Central memory CD4-positive, alpha-beta T cell (primary cell): ENCODE measurements at places on chromosomes 7 and 10.
A peak's percentile ranks its signal among the peaks of the same experiment; 100 is the strongest.

- no peak for DNase-seq
Observed at GRCh38 chr7:158534598-158534997, 53.0 kb downstream of the PTPRN2 start.

- DNase-seq = no peak
Observed at GRCh38 chr7:55019691-55020465, 1.1 kb downstream of the EGFR start.

DNA sequence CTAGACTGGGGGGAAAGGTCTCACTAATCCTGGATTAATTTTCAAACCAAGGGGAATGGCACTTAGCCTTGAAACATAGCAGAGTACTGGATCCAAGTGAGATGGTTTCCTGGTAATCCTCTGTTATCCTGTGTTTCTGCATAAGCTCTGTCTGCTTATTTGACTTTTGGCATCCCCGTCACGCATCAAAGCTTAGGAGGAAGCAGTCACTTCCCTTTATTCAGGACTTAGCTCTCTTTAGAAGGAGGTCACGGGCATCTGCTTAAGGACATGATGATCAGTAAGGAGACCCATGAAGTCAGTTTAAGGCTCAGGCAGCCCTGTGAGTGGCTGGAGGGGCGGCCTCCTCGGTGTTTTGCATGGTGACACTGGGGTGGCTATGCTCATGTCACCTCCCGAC lies 30.0 kb downstream of the TSPAN15 start:
- no peak for DNase-seq

DNA sequence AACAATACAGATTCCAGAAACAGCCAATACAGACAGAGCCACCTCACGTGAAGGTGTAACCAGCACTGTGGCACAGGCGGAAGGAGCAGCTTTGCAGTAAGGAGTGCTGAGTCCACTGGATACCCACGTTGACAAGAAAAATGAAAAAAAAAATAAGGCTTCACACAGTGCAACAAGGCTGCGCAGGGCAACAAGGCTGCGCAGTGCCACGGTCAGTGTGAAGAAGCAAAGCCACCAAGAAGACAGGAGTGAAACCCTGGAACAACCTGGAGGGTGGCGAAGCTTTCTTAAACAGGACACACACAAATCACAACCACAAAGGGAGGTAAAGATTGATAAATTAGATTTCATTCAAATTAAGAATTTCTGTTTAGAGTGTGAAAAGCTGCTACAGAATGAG lies 204.0 kb downstream of the MAD1L1 start:
- no peak for DNase-seq

GRCh38 chr7:7266257-7266881 lies 84.0 kb downstream of the C1GALT1 start:
- no peak for DNase-seq

DNA sequence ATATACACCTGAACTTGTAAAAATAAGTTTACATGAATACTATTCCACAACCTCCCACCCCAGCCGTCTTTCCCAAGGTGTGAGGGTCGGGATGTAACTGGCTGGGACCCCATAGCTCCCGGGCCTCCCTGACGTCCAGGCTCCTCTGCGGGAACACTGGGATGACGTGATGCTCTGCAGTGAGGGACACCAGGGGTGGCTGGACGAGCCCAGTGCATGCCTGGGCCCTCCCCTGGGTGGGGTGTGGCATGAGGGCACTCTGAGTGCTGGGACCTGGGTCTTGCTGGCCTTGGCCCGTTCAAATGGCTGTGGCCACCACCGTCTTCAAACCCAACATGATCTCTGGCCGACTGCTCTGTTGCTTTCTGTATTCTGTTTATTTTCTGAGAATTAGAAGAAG lies 182.4 kb downstream of the DNAJB6 start:
- DNase-seq = no peak

DNA sequence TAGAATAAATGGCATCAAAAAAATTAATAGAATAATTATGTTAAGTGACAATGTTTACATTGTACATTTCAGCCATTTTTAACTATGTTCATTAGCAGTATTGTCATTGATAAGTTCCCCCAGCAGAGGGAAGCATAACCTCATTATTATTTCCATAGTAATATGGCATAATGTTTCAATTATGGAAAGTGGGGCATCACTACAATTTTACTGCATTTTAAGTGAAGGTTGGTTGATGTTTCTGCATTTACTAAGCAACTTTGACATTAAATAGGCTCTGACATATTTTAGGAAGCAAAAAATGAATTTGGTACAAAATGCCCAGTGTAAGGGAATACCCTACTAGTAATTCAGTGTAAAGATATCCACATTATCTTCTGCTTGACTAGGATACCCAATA lies 218.3 kb downstream of the SEMA3A start:
- DNase-seq = peak; percentile 3

DNA sequence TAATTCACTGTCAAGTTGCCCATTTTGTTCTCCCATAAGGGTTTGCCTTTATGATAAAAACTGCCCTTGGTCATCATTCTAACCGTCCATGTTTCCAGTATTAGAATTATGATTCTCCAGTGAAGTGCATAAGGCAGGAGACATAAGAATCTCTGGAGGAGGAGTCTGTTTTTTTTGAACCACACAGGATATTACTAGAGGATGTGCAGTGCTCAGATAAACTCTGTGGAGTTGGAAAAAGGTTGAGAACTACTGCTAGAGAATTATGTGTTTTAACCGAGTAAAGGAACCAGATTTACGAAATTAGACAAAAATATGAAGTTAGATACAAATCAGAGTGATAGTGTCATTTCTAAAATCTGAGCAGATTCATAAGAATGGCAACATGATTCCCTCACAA lies 40.5 kb downstream of the MDFIC start:
- no peak for DNase-seq

DNA sequence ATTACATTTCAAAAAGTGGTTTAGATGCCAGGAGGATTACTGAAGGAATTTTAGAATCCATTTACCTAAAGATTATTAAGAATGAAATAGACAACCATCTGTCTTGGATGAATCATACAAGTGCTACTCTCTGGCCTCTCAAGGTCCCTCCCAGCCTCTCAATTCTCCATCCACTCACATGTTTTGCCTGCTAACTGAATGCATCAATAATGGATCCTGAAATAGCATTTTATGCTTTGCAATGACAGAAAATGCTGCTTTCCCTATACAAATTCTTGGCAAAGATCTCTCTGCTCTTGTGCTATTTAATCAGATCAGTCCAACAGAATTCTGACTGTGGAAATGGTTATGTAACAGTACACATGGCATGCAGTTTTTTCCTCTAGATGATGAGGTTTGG lies 68.1 kb downstream of the HBP1 start:
- no peak for DNase-seq

DNA sequence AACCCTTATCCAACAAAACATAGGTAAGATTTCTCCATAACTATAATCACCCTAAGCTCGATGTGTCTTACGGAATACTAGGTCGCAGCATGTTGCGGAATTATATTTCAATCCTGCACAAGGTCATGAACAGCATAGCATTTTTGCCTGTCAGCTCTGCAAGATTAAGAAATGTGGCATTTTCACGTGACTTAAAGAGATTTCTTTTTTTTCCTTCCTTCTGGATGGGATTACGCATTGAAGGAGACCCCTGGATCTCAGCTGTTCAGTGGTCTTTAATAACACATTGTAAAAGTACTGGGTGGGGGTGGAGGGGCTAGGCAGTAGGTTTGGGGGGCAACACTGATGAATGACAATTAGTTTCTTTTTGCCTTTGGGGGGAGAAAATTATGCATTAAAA lies 106.7 kb downstream of the CUBN start:
- no peak for DNase-seq

DNA sequence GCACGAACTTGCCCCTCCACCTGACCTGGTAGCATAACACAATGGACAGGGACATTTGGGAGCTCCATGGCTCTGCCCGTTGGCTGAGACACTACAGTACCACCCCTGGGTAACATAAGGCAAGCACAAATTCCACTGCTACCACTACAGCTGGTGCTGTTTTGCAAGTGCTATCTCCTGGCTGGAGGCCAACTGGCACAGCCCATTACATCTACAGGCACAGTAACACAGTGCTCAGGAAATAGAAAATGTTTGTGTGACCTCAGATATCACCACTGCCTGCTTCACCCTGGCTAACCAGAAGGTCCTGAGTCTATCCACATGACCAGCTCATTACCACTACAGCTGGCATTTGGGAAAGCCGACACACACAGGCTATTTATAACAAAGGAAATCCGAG lies 631.1 kb upstream of the MBL2 start:
- DNase-seq = no peak

DNA sequence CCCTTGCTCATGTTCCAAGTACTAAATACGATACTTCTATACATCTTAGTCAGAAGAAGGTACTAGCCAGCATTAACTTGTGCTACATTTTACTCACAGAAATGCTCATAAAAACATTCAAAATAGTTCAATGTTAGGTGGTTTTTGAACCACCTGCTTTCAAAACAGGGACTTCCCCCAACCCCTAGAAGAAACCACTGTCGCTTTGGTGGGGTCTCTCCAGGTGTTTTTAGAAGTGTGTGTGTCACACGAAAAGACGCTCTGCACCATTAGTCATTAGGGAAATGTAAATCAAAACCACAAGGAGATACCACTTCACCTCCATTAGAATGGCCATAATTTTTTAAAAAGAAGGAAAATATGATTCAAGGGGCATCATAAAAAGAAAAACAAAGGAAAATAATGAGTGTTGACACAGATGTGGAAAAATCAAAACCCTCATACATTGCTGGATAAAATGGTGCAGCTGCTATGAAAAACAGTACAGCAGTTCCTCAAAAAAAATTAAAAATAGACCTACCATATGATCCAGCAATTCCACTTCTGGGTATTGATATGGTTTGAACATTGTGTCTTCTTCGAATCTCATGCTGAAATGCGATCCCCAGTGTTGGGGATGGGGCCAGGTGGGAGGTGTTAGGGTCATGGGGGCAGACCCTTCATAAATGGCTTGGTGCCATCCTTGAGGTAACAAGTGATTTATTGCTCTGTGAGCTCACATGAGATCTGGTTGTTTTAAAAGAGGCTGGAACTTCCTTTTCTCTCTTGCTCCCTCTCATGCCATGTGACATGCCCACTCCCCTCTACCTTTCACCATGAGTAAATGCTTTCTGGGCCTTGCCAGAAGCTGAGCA lies 74.2 kb downstream of the MALSU1 start:
- DNase-seq = peak; percentile 19

DNA sequence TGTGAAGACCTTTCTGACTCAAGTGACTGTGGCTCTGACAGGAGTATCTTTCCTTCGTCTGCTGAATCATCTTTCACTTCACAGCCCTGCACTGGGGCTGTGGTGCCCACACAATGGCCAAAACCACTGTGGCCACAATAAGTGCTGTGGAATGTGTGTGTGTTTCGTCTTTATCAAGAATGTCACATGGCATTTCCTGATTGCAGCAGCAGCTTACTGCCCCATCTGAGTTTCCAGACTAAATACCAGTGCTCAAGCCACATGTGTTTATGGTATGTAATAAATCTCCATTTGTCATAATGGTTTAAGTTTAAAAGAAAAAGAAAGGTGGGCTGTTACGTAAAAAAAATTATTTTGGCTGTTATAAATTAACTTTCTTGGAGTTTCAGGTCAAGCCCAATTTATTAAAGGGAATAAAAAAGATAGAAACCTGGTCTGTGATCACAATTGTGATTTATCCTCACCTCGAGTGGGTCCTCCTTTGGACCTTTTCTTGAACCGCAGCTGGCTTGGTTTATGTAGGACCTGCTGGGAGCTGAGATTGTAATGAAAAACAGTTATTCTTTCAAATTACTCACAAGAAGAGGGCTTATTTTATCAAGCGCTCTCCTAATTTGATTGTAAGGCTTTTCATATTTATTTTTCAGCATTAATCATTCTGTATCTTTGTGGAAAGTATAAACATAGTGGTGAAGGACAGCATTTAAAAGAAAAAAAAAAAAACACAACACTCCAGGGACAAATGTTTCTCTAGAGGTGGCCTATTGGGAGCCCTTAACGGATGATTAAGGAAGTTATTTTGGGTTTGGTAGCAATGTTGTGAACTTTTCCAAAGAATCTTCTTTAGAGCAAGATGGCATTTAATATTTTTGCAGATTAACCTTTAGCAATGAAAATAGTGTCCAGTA lies 116.2 kb downstream of the LRMDA start:
- DNase-seq = no peak

DNA sequence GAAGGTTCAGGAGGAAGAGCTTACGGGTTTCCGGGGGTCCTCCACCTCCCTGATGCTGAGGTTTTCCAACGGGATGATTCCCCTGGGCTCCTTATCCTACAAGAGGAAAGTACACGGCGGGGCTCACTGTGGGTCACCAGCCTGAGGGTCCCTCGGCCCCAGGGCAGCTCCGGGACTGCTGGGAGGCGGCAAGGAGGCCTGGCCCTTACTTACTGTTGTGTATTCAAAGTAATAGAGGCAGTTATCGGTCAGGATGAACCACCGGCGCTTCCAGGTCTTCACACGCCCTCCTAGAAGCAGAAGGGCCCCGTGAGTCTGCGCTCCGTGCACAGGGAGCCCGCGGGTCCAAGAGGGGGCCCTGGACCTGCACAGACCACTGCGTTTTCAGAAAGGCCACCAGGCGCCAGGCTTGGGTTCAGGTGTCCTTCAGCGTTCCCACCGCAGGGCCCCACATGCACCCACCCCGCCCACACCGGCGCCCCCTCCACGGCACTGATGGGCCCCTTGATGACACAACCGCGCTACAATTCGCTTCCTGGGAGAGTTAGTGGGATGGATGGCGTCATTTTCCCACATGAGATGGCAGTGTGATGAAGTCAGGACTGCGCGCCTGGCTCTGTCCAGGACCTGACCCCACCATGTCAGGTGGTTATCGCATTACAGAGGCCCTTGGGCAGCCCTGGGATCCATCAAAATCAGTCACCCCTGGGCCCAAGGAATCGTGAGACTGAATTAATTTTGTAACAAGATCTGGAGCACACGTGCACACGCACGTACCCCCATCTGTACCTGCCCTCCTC lies 106.7 kb downstream of the CYTH3 start:
- no peak for DNase-seq

- DNase-seq = no peak
Observed at GRCh38 chr7:73364006-73364728, 36.2 kb downstream of the FKBP6 start.

GRCh38 chr10:108434559-108435252 lies 1270.2 kb upstream of the SORCS1 start:
- DNase-seq = no peak

GRCh38 chr7:132403465-132404110 lies 172.7 kb downstream of the PLXNA4 start:
- no peak for DNase-seq

GRCh38 chr7:140643416-140643815 lies 2.8 kb upstream of the DENND2A start:
- no peak for DNase-seq

- no peak for DNase-seq
Observed at GRCh38 chr7:35521941-35522340, 173.0 kb downstream of the HERPUD2 start.

DNA sequence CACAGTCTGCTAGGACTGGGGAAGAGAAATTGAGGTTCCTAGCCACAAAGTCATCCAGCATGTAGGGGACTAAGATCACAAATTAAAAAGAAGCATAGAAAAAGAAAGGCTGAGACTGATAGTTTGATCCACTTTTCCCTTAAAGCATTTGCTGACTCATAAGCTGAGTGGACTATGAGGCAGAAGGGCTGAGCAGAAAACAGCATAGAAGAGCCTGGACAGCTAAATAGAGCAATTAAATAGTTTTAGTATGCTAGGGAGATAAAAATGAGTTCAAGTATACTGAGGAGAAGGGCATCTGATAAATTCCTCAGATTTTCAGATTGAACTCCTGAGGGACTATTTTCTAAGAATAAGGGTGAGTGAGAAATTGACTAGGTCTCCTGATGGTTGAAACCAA lies 155.9 kb upstream of the EGR2 start:
- no peak for DNase-seq
